COLO829 (cell line): ENCODE measurements at places on chromosomes 1 and 21.

DNA sequence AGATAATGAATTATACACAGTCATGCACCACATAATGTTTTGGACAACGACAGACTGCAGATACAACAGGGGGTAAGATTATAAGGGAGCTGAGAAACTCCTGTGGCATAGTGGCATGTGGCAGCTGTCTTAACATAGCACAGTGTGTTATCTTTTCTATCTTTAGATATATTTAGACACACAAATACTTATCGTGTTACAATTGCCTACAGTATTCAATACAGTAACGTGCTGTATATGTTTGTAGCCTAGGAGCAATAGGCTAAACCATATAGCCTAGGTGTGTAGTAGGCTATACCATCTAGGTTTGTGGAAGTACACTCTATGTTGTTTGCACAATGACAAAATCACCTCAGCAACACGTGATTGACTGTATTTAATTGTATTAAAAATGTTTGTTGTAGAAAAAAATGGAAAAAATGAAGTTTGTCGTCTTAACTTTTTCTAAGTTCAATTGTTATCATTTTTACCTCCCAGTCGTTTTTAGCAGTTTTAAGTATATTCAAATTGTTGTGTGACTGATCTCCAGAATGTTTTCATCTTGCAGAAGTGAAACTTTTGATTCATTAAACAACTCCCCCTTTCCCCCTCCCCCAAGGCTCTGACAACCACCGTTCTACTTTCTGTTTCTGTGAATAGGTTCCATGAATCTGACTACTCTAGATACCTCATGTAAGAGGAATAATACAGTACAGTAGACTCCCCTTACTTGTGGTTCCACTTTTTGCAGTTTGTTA lies 351.0 kb upstream of the B3GALT2 start:
- DNase-seq, result no peak

- no peak for DNase-seq
Observed at GRCh38 chr21:18152371-18152770, 92.3 kb upstream of the CHODL start.

- DNase-seq, result no peak
Observed at GRCh38 chr1:199264283-199264682, 625.4 kb downstream of the PTPRC start.

- DNase-seq, result no peak
Observed at GRCh38 chr1:237492359-237492758, 398.4 kb downstream of the ZP4 start.

DNA sequence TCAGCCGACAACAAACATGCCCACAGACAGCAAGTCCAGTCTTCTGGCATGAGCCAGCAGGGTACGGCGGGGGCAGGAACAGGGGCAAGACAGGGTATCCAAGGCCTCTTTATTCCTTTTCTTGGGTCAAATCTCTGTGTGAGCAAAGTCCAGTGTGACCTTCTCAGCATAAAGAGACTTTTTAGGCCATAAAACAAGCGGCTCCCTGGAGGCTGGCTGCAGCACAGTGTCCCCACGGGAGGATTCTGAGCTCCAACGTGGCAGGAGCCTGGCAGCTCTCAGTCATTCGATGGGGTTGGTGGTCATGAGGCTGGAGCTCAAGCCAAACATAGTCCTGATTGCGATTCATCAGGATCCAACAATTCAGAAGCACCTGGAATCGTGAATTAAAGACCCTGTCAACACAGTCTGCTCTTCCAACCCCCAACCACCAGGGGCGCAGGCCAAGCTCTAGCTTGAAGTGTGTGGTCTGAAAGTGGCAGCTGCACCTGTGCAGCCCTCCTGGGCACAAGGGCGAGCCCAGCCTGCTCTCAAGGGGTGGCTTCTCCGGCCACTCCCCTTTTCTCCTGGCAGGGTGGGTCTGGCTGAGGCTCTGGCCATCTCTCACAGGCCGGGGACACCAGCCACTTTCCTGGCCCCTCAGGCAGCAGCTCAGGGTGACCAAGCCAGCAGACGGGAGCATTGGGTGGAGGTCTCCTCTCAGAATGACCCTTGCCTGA lies 62.1 kb downstream of the SLC66A1 start:
- DNase-seq, result no peak

- no peak for DNase-seq
Observed at GRCh38 chr1:59057211-59057694, 239.6 kb upstream of the FGGY start.

- no peak for DNase-seq
Observed at GRCh38 chr1:113178106-113178505, 105.1 kb downstream of the LRIG2 start.

DNA sequence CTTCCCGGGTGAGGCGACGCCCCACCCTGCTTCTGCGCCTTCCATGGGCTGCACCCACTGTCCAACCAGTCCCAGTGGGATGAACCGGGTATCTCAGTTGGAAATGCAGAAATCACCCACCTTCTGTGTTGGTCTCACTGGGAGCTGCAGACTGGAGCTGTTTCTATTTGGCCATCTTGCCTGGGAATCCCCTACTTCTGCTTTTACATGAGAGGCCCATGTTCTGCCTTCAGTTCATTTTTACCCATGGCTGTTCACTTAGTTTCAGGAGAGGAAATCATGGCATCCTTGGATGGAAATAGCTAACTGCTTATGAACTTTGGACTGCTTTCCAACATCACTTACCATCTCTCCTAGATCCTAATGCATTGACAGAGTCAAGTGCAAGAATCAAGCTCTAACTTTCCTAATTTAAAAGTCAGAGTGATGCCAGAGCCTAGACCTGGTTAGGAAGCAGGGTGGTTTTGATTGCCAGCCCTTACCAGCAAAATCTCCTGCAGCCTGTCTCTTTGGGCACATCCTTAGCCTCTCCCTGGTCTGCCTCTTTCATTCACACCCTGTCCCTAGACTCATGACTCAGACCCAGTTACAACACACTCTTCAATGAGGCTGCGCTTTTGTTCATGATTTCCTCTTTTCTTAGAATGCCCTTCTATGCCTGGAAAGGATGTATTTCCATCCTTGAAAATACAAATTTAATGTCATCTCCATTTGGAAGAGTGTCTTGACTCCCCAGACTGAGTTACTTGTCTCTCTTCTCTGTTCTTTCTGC lies 137.2 kb downstream of the KCTD3 start:
- peak; percentile 44 for DNase-seq

GRCh38 chr1:202037706-202038296 lies 27.4 kb downstream of the ELF3 start:
- DNase-seq, result no peak

GRCh38 chr21:42010507-42011495 lies 641 bp upstream of the ZBTB21 start:
- DNase-seq, result no peak

GRCh38 chr1:14143777-14144176 lies 443.8 kb downstream of the PRDM2 start:
- no peak for DNase-seq

DNA sequence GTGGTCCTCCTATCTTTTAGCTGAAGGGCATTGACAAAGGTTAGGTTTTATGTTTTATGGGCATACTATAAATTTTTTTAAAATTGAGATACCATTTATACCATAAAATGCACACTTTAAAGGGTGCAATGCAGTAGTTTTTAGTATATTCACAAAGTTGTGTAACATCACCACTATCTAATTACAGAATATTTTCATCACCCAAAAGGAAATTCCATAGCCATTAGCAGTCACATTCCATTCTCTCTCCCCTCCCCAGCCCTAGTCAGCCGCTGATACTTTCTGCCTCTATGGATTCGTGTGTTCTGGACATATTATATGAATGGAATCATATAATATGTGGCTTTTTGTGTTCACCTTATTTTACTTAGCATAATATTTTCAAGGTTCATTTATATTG lies 135.8 kb upstream of the B3GALT2 start:
- DNase-seq, result peak; percentile 47

DNA sequence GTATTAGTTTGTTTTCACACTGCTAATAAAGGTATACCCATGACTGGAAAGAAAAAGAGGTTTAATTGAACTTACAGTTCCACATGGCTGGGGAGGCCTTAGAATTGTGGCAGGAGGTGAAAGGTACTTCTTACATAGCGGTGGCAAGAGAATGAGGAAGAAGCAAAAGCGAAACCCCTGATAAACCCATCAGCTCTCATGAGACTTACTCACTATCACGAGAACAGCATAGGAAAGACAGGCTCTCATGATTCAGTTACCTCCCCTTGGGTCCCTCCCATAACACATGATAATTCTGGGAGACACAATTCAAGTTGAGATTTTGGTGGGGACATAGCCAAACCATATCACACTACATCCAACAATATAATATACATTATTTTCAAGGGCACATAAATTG lies 145.7 kb upstream of the BARHL2 start:
- DNase-seq, result no peak

DNA sequence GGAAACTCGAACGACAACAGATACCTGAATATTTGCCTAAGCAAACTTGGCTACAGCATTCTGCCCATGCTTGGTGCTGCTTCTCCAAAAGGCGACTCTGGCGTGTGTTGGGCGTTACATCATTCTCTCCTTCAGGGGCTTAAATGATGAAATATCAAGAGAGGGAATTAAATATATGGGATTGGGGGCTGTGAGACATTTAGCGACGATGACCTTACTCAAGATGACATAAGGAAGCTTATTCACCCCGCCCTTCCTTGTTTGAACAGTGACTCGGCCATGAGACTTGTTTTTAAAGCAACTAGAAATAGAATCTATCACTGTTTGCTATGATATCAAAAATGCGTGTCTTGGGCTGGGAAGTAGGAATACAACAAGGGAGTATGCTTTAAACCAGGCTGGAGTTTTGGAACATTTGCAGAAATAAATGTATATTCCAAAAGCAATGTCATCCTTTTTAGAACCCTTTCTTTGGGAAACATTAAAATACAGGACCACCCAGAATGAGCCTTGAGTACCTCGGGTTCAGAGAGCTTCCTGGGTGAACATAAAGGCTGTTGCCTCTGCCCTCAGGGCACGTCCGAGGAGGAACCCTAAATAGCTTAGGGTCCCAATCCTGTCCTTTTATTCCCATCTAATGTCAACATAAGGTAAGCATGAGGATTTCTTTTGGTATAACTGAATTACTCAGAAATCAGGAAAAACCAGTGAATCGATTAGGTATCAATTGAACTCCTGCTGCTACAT lies 123.3 kb upstream of the SLC45A1 start:
- no peak for DNase-seq

- peak; percentile 49 for DNase-seq
Observed at GRCh38 chr1:202237052-202237451, 43.5 kb downstream of the LGR6 start.

DNA sequence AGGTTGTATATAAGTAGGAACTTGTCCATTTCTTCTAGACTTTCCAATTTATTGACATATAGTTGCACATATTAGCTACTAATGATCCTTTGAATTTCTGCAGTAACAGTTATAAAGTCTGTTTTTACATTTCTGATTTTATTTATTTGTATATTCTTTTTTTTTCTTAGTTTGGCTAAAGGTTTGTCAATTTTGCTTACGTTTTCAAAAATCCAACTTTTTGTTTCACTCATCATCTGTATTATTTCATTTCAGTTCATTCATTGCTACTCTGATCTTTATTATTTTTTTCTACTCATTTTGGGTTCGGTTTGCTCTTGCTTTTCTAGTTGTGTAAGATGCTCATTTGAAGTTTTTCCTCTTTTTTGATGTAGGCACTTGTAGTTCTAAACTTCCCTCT lies 97.9 kb downstream of the RPS6KC1 start:
- no peak for DNase-seq

DNA sequence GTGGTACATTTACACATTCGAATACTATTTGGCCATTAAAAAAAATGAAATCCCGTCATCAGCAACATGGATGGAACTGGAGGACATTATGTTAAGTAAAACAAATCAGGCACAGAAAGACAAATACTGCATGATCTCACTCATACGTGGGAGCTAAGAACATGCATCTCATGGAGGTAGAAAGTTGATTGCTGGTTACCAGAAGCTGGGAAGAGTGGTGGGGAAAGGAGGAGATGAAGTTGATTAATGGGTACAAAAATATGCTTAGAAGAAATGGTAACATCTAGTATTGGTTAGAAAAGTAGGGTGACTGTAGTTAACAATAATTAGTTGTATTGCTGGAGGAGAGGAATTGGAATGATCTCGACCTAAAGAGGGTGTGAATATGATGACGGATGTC lies 24.6 kb upstream of the RNF187 start:
- DNase-seq, result no peak

DNA sequence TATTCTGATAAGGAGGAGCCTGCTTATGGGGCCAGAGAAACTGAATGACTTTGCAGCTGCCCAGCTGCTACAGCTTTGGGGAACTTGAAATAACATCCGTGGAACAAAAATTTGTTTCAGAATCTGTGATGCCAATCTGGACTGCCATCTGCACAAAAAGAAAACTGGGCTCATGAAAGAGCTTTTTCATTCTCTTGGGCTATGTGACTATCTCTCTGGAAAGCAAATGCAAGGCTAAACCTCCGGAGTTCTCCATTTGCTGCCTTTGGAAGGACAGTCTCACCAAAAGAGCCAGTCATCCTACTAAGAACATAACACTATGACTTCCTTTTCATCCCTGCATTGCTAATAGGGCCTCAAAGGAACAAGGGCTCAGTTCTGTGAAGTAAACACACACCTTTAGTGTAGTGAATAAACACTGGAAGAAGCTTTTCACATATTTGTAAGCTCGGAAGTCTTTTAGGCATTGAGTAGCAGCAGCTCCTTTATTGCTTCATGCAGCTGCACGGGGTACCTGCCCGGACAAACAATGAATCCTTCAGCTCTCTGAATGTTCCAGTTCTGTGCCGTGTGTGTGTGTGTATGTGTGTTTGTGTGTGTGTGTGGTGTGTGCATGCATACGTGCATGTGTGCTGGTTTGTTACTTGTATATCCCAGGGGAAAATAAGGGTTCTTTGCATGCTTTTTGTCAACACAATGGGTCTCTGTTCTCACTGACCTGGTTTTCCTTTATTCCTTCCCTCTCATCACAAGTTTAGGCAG lies 255.5 kb upstream of the SGIP1 start:
- DNase-seq, result peak; percentile 76

GRCh38 chr1:156675210-156676113 lies 1.7 kb downstream of the NES start:
- DNase-seq, result no peak

- DNase-seq, result peak; percentile 86
Observed at GRCh38 chr21:34881839-34882371, 167.2 kb downstream of the RUNX1 start.

DNA sequence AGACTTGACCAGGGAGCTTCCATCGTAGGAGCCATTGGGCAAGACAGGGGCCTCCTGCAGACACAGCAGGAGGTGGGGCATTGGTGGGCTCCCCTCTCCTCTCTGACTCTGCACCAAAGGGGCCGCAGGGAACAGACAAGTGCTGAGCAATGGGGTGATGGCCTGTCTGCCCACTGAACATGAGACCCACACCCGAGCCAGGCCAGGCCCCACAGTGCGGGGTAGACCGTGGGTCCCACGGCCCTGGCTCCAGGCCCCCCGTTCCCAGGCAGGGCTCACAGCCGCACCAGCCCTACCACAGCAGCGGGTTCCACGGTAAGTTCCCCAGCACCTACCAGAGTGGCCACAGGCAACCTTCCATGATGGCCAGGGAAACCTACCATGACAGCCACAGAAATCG lies 45.9 kb downstream of the CHD5 start:
- no peak for DNase-seq

- DNase-seq, result no peak
Observed at GRCh38 chr1:32774950-32775634, 42.1 kb downstream of the YARS1 start.
